ENCODE measurements at places on chromosomes 7 and 10.

GRCh38 chr7:19530261-19530660, 178.6 kb downstream of the POLR1F start:
- no peak for DNase-seq

DNA sequence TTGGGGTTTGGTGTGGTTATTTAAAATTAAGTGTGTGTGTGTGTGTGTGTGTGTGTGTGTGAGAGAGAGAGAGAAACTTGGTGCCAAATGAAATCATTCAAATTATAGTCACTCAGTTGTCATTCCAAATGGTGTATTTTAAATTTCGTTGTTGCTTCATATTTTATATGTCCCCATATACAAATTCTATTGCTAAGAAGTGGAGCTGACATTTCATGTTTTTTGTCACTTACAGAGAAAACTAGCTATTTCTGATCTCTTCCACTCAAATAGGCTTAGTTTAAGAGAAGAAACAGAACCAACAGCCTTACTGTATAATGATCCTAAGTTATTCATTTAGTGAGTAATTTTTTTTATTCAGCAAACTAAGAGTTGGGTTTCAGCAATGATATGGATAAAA, 42.3 kb downstream of the CHRM2 start:
- DNase-seq: no peak

- DNase-seq: no peak
These were observed 62.2 kb downstream of the NEURL1 start for GRCh38 chr10:103555712-103556111.

GRCh38 chr7:6558837-6559236, 7.6 kb upstream of the GRID2IP start:
- peak; percentile 84 for DNase-seq

DNA sequence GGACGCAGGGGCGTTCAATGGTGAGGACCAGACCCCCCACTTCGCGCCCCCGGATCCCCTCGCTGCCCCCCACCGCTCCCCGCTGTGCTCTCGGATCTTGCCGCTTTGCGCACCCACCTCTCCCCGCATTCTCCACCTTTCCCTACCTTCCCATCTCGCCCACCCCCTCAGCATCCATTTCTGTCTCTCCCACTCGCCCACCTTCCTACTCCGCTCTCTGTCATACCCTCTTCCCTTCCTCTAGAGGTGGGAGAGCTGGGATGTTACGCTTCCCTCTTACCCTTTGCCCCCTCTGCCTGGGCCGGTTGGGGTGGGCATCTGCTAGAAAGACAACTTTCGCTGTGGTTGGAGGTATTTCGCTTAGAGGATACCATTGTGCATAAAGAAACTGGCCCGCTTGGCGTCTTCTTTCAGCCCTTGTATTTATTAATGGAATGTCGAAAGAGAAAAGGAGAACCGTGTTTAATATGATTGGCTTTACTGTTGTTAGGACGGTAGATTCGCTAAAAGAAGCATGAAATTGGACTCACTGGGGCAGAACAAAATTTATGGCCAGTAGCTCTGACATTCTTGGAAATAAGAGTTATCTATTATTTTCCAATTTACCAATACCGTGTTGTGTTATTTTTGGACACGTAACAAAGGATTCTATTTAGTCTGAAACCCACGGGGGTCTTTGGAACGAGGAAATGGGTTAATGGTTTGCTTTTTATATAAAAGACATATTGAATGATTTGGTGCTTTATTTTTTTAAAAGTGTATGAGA, 873 bp downstream of the PRKAR2B start:
- no peak for DNase-seq

All from HTR-8/SVneo (cell line).